ENCODE measurements at places on chromosomes 2 and 18.

GRCh38 chr2:230246206-230246605 lies 20.7 kb downstream of the SP140 start:
- no peak for DNase-seq

GRCh38 chr2:233198026-233198425 lies 53.4 kb upstream of the ATG16L1 start:
- DNase-seq = no peak

DNA sequence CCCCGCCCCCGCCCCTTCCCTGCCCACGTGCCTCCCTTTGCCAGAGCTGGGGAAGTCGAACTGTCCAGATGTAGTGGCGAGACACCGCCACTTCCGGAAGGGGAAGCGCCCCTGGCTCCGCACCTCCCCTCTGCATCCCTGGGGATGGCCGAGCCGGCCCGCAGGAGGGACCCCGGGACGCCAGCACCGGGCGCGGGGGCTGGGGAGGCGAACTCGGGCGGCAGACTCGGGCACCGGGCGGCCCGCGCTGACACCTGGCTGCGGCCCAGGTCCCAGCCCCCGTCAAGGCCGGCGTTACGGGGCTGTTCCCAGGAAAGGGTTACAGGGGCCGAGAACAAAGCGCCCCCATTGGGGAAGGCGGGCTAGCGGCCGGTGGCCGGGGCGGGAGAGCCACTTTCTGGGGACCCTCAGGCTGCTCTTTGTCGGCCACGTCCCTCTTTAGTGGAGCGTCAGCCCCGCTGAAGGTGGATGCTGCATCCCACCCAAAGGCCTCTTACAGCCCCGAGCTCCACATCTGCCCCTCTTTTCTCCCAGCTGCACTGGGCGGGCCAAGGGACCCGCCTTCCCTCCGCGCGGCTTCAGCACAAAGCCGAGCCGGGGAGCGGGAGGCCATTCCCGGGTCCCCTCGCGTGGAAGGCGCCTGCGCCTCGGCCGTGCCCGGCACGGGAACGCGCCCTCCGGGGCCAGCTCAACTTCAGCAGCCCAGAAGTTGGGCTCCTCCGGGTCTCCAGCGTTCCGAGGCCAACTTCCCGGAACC lies 1.3 kb downstream of the SDC1 start:
- peak; percentile 79 for DNase-seq

GRCh38 chr18:78518805-78519204 lies 460.8 kb upstream of the SALL3 start:
- DNase-seq = no peak

GRCh38 chr2:239297142-239298004 lies 103.4 kb downstream of the HDAC4 start:
- no peak for DNase-seq

- DNase-seq = peak; percentile 23
These were observed 45.8 kb downstream of the TSHZ1 start for GRCh38 chr18:75256376-75256775.

GRCh38 chr2:220226076-220226475 lies 598.6 kb downstream of the SLC4A3 start:
- peak; percentile 10 for DNase-seq

- peak; percentile 16 for DNase-seq
These were observed 386.9 kb downstream of the FIGN start for GRCh38 chr2:163348857-163349380.

- no peak for DNase-seq
These were observed 133.9 kb upstream of the TLK1 start for GRCh38 chr2:171294608-171295007.

GRCh38 chr2:227460070-227460485 lies 11.9 kb upstream of the AGFG1 start:
- DNase-seq = peak; percentile 58

- no peak for DNase-seq
These were observed 26.0 kb downstream of the MARCO start for GRCh38 chr2:118968042-118968441.

GRCh38 chr18:70931942-70932814 lies 643.3 kb downstream of the SOCS6 start:
- DNase-seq = peak; percentile 55

- DNase-seq = no peak
These were observed 34.2 kb downstream of the FAM178B start for GRCh38 chr2:96952016-96952750.

GRCh38 chr2:85577386-85578242 lies at the start of gene VAMP8:
Gene VAMP8, plus strand, starts transcription at chr2:85577586. Its CDS starts 61 bp downstream, at chr2:85577647.
- no peak for DNase-seq

DNA sequence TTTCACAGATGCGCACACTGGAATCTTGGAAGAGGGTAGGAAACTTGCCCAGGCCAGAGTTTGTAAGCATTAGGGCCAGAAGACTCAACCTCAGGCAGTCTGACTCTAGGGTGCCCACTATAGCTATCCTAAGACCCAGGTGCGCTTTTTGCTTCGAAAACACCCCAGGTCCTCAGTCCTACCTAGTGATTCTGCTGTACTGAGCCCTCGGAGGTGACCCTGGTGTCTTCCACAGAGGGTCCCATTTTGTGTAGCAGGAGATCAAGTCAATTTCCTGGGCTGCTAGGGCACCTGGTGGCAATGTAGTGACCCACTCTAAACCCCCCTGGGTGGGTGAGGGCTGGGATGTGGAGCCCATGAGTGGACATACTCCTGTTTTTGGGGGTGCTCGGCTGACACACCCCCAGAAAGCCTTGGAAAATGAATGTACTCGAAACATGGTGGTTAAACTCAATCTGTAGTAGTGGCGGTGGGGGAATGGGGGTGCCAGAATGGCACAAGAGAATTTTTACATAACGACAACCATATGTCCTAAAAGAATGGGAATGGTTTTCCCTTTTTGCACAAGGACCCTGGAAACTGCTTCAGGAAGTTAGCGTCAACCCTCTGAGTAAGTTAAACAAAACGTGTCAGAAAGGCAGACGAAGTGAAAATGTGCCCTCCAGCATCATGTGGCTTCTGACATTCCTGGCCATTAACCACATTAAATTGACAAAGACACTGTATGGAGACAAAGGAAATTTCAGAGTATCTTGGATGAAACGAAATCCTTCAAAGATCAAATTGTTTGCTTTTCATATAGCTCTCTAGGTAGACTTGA lies 218.0 kb upstream of the COPS8 start:
- no peak for DNase-seq

DNA sequence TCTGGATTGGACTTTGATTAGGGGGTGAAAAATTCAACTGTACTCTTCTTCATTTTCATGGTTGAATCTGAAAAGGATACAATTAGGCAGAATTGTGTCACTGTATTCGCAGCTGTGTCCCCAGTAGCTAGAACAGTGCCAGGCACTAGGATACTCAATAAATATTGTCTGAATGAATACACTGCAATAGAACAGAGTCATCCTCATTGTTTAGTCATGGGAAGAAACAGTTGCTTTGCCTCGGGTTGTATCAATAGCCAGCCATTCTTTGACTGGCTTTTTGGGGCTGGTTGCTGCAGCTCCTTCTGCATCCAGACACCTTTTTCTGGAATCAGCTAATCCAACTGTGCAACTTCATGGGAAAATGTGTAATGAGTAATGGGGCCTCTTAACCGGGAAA lies 18.1 kb upstream of the DYNC1I2 start:
- DNase-seq = no peak

- peak; percentile 52 for DNase-seq
These were observed 296.9 kb downstream of the ZNF521 start for GRCh38 chr18:25055076-25055475.

- DNase-seq = no peak
These were observed 323.7 kb downstream of the ARHGAP15 start for GRCh38 chr2:143452817-143453451.

GRCh38 chr2:198957181-198957580 lies 500.6 kb downstream of the SATB2 start:
- DNase-seq = peak; percentile 50

DNA sequence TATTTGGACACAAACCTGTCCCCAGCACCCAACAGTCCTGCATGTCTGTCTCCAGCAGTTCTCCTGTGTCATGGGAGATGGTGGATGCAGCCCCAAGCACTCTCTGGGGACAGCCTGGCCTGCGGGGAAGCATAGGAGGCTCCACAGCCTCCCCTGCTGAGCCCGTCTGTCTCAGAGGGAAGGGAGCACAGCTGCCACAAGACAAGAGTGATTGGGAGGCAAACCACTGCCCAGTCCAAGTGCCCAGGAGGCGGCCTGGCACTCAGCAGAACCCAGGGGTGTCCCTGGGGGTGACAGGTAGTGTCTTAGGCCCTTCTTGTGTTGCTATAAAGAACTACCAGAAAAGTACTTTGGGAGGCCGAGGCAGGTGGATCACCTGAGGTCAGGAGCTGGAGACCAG lies 211.2 kb upstream of the MYT1L start:
- no peak for DNase-seq

DNA sequence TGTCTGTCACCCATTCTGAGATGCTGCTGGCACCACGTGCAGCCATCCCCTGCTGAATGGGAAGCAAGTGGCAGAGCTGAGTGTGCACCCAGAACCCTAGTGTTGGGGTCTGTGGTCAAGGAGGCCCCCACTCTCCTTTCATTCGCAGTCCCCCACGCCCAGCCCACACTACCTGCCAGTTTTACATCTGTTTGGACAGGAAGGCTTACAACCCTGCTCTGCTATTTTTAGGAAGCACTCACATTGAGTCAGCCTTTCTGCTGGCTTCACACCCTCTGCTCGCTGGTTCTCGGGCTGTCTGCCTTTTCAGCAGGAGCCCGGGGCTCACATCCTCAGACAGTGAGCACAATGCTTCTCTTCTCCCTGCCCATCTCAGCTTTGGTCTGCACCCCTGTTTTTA lies 10.7 kb upstream of the ADCY3 start:
- DNase-seq = peak; percentile 61

DNA sequence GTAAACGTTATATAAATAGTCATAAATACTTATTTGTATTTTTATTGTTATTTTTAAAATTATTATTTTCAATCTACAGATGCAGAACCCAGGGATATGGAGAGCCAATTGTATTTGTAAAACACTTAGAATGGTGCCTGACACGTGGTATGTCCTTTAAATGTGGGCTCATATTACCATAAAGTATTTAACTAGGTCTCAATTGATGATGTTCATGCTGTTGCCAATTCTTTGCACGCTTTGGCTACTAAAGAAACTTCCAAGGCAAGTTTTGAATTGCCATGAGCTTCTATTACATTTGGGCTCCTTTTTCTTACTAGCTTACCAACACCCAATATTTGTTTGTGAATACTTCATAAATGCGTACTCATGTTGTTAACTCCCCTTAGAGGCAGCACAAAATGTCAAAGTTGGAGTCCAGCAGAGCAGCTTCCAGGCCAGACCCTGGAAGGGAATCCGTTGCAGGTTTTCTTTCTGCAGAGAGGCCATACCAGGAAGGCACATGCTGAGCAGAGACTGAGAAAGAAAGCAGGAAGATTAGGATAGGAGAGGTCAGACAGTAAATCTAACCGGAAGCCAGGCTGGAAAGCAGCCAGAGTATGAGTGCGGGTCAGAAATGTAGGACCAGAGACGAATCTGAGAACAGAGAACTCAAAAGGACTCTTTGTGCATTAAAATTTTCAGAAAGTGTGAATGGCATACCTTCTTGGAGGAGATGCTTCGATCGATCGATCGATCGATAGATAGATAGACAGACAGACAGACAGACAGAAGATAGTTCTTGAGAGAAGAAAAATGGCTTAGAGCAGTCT lies 4.2 kb upstream of the NOSTRIN start:
- DNase-seq = no peak

GRCh38 chr2:119440501-119440870 lies 8.8 kb downstream of the TMEM37 start:
- no peak for DNase-seq

DNA sequence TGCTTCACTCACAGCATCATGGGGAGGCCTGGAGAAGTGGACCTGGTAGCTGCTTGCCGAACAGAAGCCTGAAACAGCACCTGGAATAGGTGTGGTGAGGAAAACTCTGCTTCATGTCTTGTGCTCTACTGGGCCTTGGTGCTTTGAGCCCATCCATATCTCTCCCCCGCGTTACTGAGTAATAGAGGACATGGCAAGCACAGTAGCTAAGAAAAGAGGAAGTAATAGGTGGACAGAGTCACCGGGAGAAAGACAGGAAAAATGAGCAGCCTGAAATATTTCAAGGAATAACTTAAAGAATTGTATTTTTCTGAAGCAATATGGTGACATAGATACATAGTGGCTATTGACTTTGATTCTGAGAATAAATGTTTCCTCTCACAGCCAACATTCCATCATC lies 14.0 kb upstream of the HNMT start:
- DNase-seq = no peak

DNA sequence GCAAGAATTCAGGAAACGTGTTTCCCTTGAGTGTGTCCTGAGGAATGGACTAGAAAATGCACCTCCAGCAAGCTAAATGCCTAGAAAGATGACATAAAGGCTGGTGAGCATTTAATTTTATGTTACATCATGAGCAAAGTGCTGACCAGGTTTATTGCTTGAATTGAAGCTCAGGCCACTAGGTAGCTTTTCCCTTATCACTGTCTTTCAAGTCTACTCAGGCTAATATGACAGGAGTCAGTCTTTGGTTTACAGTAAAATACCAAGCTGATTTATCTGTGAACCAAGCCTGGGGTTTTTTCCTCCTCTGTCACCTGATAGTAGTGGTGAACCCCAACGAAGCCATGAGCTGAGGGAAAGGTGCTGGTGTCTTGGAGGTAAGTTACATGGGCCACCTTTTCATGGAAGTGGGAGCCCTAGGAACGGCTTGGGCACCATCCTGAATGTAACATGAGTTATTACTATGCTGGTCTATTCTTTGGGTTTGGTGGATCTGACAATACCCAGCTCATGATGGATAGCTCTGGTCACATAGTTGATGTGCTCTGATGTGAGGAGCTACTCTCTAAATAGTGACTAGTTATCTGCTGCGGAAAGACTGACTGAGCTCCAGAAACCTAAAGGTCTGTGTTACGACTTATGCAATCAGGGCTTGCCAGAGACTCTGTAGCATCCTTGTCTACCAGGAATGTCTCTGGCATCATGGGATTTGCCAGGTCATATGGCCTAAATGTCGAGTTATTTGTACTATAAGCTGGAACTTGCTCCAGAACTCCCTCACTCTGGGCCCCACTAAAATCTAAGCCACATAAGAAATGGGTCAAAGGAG lies 39.8 kb downstream of the NUP35 start:
- DNase-seq = no peak

DNA sequence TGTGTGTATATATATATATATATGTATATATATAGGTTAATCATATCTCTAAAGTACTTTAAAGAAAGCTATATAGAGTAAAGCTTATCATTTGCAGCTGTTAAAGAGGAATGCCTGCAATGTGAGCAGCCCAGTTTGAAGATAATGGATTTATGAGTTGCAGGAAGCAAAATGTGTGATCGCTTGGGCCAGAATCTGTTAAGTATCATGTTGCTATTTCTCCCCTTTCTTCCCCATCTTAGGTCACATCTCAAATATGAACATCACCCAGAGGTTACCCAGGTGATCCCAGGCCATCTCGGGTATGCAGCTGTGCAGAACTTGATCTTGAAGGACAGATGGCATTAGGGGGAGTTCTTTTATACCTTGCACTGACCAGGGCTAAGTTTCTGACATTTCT lies 316.5 kb downstream of the MTX2 start:
- no peak for DNase-seq

All from GM23248 (cell line).